ENCODE measurements at places on chromosomes 2 and 18.

- DNase-seq, result no peak
These were observed 86.6 kb downstream of the DNER start for GRCh38 chr2:229627728-229628127.

DNA sequence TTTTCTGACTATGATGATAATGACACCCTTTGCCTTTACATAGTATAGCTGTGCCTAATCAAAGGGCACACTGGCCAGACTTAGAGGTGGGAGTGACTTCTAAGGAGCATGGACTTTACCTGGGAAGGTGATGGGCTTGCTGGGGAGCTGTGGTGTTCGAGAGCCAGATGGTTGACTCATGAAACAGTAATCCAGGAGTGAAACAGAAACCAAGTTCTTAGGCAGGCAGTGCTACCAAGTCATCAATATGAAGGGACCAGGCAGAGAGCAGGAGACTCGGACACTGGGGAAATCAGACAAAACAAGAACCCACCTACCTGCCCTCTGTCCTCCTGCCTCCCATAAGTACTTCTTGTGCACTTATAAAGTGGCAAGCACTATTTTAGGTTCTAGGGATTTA lies 430.4 kb downstream of the DLGAP1 start:
- DNase-seq, result no peak

- no peak for DNase-seq
These were observed 227.0 kb upstream of the SIX2 start for GRCh38 chr2:45236268-45236667.

DNA sequence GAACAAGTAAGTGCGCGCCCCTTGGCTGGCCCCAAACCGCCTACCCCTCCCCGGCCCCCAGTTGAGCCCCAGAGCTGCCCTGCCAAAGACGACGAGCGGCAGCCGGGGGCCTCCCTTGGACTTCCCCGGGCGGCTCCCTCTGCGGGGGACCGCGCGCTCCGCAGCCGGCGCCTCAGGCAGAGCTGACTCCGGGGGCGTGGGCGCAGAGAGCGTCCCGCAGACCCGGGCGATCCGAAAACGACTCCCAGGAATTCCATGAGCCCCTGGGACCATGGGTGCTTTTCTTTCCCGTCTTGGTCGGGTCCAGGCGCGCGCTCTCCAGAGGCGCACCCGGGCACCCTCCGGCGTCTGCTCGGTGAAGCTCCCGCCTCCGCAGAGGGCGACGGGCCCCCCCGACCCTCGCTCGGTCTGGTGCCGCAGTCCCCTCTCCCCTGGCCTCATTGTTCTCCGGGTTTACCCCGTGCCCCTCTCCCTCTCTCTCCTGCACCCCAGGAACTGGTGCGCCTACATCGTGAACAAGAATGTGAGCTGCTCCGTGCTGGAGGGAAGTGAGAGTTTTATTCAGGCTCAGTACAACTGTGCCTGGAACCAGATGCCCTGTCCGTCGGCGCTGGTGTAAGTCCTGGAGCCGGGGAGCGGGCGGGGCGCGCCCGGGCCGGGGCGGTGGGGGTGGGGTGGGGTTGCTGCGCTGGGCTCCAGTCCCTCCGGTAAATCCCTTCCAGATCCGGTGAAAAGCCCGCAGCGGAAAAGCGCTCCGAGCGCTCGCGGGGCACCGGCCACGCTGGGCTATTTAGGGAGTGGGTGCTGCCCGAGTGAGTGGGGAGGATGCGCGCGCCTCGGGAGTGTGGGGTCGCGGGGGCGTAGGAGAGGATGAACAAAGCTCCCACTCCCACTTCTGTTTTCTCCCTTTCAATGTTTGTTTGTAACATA lies 776 bp downstream of the EMILIN2 start:
- no peak for DNase-seq

Measured in kidney glomerular epithelial cell (primary cell).